ENCODE measurements at places on chromosomes 16 and 17.

- DNase-seq = no peak
- H3K36me3 ChIP-seq = no peaks in the 10 kb centered on the region
- peak overlapping the region; percentile 23 for H3K27ac ChIP-seq
- peak overlapping the region; percentile 3 for H3K4me3 ChIP-seq
- H3K4me1 ChIP-seq = peaks cover 7% of the 10 kb centered on the region
These were observed 1.0 kb upstream of the B9D1 start for GRCh38 chr17:19363460-19364035.

- no peaks in the 10 kb centered on the region for H3K27me3 ChIP-seq
- H3K27ac ChIP-seq = no peak overlapping the region
- no peak for DNase-seq
- H3K4me3 ChIP-seq = no peak overlapping the region
- H3K36me3 ChIP-seq = peaks cover 15% of the 10 kb centered on the region
- H3K4me1 ChIP-seq = peaks cover 20% of the 10 kb centered on the region
These were observed 200.2 kb downstream of the CCDC182 start for GRCh38 chr17:57544834-57545463.

DNA sequence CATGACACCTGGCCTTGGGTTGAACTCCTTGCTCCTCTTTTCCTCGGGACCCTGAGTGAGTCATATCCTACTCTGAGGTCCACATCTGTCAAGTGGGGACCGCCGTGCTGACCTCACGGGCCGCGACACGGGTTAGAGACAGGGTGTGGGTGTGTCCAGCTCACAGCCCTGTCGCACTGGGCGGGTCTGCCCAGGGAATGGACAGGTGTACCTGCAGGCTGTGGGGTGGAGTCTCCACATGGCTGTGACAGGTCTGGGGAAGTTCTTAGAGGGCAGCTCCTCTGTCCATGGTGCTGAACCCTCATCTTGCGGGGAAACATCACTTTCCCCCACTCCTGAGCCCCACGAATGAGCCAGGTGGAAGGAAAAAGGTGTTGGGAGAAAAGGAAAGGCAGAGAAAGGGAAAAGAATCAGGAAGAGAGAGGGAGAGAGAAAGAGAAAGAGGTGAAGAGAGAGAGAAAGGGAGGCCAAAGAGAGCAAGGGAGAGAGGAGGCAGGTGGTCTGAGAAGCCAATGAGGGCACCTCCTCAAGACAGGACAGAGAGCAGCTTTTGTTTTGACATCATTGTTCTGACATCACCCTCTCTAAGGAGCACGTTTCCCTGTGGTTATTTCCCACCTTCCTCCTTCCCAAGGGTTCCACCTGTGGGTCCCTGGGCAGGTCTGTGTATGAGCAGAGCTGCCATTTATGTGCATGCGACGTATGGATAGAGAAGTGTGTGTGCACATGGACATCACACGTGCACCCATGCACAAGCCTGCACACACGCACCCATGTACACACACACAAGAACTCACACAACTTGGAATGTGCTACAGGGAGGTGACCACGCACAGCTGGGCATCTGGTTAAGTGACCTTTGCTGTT is 32.6 kb upstream of the CBFA2T3 start:
- peaks cover 1% of the 10 kb centered on the region for H3K36me3 ChIP-seq
- peaks cover 6% of the 10 kb centered on the region for H3K4me1 ChIP-seq
- peaks cover 8% of the 10 kb centered on the region for H3K27me3 ChIP-seq
- DNase-seq = no peak
- no peak overlapping the region for H3K4me3 ChIP-seq
- no peak overlapping the region for H3K27ac ChIP-seq

GRCh38 chr16:53129281-53130158 is 74.7 kb downstream of the CHD9 start:
- H3K27ac ChIP-seq = peak overlapping the region; percentile 10
- H3K36me3 ChIP-seq = no peaks in the 10 kb centered on the region
- peaks cover 6% of the 10 kb centered on the region for H3K4me1 ChIP-seq
- no peak for DNase-seq

Measured in activated T-helper 1 cell treated with anti-CD3 and anti-CD28 coated beads, Interleukin-12 subunit alpha, Interleukin-12 subunit beta, Interleukin-2, Interleukin-4 antibody, amounts not matched to agents 30 ng/mL and 10 ng/mL and 1 ng/mL, durations not matched to agents 14 hours and 24 hours and 36 hours (primary cell).